ENCODE measurements at places on chromosomes 2 and 18. TPM values are rescaled to one million over a fixed set of nuclear protein-coding genes. Genes with fewer than 3 reads are reported as not detected.

GRCh38 chr2:144507441-144508171 lies 12.3 kb downstream of the ZEB2 start:
- DNase-seq: no peak

GRCh38 chr2:104812286-104812685 lies 41.6 kb upstream of the POU3F3 start:
- no peak for DNase-seq

DNA sequence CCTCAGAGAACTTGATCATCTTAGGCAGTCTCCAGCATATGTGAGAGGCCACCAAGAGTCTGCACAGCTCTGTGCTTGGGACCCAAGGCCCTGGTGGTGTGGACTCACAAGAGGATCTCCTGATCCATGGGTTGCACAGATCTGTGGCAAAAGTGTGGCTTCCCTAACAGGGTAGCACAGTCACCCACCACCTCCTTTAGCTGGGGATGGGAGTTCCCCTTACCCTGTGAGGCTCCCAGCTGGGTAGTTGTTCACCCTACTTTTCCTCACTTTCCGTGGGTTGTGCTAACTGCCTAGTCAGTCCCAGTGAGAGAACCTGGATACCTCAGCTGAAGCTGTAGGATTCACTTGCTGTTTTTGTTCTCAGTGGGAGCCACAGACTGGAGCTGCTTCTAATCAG lies 123.7 kb downstream of the FTCDNL1 start:
- no peak for DNase-seq

DNA sequence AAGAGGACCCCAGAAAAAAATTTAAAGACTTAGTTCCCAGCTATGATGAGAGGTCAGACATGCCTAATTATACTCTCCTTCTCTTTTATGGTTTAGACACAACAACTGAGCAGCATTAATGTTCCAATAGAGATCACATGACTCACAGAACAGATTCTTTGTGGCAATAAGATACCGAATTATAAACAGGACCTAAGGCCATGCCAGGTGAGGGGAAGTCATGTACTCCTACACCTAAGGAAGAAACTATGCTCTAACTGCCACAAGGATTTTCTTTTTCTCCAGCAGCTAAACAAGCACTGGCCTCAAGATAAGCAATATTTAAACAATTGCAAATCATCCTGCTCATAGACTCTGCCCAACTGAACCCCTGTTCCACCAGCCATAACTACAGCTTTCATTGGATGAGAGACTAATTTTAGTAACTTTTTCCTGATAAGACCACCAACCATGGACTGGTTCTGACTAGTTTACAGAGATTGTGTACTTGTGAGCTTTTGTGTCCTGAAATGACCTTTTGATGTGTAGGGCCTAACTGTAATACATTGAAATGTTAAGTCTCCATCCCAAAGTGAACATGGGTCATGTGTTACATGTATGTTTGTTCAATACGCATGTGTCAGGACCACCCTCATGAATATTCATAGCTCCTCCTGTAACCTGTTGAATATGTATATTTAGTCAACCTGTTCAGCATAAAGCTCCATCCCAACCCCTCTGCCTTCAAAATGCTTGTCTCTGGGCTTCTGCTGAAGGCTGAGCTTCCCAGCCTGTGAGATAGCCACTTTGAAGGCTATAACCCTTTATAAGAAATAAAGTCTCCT lies 21.6 kb upstream of the NFE2L2 start:
- no peak for DNase-seq

GRCh38 chr2:209383212-209383611 lies 40.6 kb upstream of the MAP2 start:
- DNase-seq: no peak

GRCh38 chr2:219433666-219434467 lies 776 bp upstream of the SPEG start:
- no peak for DNase-seq

EGR4 gene
- total RNA-seq: 0.14 TPM

BOLL gene
- not detected for total RNA-seq
